ENCODE measurements at places on chromosomes 1 and 21.

DNA sequence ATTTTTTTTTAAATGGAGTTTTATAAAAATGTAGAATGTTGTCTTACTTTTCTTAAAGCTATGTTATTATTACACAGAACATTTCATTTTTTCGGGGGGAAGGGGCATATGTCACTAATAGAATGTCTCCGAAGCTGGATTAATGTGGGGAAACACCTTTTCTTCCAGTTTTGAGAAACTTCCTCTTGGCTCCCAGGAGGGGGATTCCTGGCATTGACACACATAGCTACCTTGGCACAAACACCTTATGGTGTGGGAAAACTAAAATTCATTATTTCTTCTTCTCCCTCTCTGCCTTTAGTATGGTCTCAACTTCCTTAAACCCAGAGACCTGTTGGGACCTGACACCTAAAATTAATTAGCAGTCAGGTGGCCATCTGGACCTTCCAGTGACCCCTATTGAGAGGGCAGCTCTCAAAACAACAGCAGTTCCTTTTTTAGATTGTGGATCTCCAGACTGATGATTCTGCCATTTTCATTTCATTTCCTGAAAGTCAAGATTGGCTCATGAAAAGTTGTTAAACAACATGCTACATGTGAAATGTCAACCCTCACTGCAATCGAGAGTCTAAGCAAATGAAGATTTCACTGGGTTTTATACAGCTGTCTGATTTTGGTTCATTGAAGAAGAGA lies 70.1 kb upstream of the EDEM3 start:
- no peak for DNase-seq

DNA sequence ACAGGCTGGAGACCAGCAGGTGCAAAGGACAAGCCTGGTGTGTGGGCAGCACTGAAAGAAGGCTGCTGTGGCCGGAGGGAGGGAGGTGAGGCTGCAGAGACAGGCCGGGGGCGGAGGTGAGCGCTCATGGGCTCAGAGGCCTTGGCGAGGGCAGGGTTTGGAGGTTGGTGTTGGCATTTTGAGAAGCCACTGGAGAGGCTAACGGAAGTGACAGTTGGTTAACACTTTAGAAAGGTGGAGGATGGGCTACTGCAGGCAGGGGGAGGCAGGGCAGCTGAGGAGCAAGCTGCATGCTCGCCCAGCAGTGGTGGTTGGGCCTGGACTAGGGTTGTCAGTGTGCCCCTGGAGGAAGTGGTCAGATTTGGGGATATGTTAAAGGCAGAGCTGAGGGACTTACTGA lies 37.5 kb downstream of the QSOX1 start:
- DNase-seq, result no peak

DNA sequence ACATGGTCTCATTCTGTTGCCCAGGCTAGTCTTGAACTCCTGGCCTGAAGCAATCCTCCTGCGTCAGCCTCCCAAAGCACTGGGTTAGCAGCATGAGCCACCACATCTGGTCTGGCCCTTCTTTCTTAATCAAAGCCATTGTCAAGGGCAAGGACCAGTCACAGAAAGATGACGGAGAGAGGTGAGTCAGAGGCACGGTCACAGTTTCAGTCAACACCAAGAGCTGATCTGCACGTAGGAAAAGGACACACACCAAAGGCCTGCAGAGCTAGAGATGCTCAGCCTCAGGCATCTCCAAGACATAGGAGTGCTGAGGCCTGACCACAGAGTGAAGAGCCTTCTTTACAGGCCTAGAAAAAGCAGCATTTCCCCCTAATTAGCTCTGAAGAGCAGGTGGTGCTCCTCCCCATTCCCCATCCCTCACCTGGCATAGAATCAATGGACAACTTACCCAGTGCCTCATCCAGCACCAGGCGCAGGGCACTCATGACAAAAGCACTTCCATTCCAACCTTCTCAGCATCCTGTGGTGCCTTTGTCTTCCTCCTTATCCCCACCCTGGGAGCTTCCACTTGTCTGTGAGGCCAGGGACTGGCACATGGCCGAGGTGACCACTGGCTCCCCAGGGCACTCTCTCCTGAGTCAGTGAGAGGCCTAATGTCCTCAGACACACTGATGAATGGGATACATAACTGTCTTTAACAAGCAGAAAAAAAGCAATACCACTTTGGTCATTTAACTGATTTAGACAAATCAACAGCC lies 139.8 kb downstream of the AJAP1 start:
- DNase-seq, result no peak

GRCh38 chr1:89512996-89513720 lies 11.5 kb upstream of the LRRC8B start:
- no peak for DNase-seq

DNA sequence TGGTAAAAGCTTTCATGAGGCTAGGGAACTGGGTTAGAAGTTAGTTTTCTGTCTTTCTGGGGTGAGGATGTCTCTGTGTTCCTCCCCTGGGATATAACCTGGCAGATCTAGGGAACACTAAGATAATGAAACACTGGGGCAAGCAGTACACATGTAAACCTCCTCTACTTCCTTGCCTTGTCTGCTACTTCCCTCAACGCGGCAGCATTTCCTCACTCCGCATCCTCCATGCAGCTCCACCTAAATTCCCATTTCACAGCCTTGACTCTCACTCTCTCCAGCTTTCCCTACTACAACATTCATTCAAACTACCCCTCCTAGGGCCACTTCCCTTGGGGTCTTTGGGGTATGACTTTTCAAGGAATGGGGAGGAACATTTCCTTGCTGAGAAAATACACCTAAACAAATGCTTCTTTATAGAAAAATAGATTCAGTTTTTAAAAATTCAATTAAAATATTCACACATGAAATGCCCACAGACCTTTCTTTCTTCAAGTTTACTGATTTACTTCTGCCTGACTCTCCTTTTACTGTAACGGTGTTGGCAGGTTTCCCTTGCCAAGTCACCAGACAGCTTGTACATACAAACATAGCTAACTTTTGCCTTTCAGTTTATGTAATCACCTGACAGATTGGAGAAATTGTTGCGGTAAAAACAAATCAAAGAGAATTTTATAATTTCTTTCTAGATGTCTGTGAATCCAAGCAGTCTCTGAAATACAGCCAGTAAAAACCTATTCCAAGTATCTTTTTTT lies 90.1 kb downstream of the TNFSF18 start:
- no peak for DNase-seq

- DNase-seq, result no peak
Observed at GRCh38 chr1:209375097-209375496, 208.4 kb upstream of the CAMK1G start.

DNA sequence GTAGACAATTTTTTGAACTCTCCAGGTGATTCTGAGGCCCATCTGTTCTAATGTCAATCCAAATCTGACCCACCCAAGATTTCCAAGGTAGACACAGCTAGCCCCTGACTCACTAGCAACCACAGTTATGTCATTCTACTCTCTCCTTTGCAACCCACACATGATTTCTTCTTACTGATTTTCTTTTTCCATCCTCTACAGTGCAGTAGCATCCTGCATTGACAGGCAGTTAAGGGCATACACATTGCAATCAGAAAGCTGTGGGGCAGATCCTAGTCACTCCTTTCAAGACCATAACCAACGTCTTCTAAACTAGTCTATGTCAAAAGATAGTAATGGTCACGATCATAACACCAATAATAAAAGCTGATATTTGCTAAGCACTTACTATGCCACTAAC lies 54.2 kb downstream of the JAK1 start:
- DNase-seq, result no peak

GRCh38 chr21:37654596-37654995 lies 261.7 kb downstream of the KCNJ6 start:
- DNase-seq, result no peak

GRCh38 chr1:199042193-199042592 lies 403.4 kb downstream of the PTPRC start:
- no peak for DNase-seq

DNA sequence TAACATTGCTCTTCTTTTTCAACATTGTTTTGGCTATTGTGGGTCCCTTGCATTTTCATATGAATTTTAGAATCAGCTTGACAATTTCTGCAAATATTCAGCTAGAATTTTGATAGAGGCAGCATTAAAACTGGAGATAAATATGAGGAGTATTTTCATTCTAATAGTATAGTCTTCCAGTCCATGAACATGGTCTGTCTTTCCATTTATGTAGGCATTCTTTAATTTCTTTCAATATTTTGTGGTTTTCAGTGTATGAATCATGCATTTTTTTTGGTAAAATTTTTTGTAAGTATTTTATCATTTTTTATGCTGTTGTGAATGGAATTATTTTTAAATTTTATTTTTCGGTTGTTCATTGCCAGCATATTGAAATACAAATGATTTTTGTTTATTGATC lies 97.2 kb downstream of the DNAH14 start:
- DNase-seq, result no peak

DNA sequence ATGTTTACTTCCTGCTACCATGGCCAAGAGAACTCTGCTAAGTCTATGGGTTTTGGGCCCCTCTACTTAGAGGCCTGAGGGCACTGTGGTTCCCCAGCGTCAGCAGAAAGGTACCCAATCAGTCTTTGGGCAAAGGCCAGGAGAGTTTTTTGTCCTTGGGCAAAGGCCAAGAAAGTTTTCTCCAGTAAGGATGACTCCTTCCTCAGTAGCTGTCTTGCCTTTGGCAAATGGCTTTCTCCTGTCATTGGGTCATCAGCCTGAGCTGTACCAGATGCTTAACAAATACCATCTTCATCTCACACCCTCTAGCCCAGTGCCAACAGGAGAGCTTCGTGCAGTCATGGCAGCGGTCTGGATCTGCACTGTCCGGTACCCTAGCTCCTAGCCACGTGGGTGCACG lies 199.3 kb upstream of the TMEM51 start:
- no peak for DNase-seq

DNA sequence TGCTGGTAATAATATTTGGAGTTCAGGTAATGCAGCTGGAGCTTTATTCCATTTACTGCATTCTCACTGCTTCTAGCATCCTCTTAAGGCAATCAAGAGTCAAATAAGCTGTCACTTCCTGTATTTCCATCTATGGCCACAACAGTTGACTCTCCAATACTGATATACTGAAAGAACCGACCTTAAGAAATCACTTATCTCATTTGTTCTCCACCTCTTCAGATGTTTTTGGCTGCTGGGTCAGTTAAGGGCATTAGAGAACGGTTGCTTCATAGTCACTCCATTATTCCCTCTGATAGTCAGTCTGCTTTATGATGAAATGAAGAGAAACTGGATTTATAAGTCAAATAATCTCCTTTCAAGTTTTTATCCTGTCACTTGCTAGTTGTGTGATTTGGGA lies 14.2 kb upstream of the RGS4 start:
- no peak for DNase-seq

DNA sequence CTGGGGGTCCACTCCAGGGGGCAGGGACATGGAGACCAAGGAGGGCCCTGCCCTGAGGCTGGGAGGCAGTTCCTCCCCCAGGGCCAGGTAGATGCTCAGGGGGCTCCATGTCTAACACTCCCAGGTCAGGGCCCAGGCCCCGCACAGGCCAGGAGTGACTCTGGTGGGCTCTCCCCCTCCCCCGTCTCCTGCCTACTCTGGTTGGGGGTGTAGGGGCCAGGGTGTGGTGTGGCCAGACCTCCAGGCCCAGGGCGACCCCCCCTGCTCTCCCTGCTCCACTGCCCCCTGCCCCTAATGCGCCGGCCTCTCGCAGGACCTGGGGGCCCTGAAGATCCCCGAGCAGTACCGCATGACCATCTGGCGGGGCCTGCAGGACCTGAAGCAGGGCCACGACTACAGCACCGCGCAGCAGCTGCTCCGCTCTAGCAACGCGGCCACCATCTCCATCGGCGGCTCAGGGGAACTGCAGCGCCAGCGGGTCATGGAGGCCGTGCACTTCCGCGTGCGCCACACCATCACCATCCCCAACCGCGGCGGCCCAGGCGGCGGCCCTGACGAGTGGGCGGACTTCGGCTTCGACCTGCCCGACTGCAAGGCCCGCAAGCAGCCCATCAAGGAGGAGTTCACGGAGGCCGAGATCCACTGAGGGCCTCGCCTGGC lies 19.7 kb upstream of the CCDC27 start:
- DNase-seq, result no peak

DNA sequence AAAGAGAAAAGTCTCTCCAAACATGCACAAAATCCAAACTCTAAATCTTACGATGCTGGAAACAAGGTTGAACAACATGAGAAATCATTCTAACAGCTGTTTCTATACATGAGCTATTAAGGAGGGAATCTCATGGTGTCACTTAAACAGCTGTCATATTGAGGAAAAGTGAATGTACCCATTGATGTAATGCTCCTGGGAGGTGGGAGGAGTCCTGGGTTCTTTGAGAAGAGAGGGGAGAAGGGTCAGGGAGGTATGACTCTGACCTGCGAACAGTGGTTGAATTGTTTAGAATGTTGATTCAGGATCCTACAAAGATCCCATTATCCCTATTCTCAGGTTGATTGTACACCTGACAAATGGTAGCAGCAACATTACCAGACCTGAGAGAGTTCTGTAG lies 49.3 kb downstream of the ZC3H11B start:
- no peak for DNase-seq

DNA sequence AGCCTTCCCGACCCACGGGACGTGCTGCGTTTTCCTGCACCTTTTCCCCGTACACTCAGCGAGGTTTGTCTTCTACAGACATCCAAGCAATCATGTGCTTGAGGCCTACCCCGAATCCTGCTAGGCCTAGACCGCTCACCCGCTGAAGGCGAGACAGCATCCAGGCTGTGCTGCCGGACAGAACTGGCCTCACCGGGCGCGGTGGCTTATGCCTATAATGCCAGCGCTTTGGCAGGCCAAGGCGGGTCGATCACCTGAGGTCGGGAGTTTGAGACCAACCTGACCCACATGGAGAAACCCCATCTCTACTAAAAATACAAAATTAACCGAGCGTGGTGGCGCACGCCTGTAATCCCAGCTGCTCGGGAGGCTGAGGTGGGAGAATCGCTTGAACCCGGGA lies 54.1 kb downstream of the ECE1 start:
- DNase-seq, result no peak

GRCh38 chr1:237042526-237042891 lies 525 bp downstream of the RYR2 start:
- no peak for DNase-seq

- no peak for DNase-seq
Observed at GRCh38 chr1:245788269-245788668, 633.5 kb downstream of the KIF26B start.

DNA sequence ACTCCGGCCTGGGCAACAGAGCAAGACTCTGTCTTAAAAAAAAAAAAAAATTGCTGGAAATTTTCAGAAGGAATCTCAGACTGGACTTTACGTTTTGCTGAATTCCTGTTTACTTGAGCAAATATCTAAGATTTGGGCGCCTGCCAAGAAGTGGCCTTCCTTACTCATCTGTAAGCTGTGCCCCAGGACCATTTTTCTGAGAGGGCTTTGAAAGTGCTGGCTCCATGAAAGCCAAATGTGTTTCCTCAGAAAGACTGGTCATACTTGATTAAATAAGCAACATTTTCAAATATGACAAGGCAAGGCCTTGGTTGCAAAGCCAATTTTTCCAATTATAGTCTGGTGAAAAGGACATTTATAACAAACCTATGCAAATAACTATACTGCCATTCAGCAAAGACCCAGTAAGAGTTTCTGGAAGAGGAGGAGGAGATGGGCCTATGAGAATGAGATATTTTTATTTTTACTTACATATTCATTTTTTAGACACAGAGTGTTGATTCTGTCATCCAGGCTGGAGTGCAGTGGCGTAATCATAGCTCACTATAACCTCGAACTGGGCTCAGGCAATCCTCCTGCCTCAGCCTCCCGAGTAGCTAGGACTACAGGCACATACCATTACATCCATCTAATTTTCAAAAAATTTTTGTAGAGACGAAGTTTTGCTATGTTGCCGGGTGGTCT lies 56.3 kb upstream of the HTR1D start:
- no peak for DNase-seq

GRCh38 chr1:180854001-180854400 lies 58.7 kb upstream of the KIAA1614 start:
- DNase-seq, result no peak

- no peak for DNase-seq
Observed at GRCh38 chr1:16156848-16157495, 1.1 kb upstream of the EPHA2 start.

Measured in NCI-H1048 (cell line).